ENCODE measurements at places on chromosomes 11 and 22. TPM values are rescaled to one million over a fixed set of nuclear protein-coding genes. Genes with fewer than 3 reads are reported as not detected.

DNA sequence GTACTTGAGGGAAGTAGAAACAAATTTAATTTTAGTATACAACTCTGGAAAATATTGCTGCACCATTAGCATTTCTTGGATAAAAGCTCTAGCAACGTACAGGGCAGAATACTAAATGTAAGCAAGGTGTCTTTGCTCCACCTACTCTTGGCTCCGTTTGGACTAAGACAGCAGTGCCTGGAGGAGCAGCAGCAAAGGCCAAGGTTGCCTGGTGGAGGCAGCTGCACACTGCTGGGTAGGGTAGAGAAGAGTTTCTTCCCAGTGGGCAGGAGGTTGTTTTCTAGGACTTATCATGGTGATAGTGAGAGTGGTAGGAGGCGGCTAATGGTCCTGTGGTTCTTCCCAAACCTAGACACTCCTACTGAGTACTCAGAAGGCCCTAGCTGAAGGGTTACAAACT lies 2.2 kb upstream of the OR8D4 start:
- peak; percentile 23 for DNase-seq
- H3K27me3 ChIP-seq: no peaks in the 10 kb centered on the region
- H3K4me3 ChIP-seq: no peak overlapping the region
- no peaks in the 10 kb centered on the region for H3K36me3 ChIP-seq
- no peak overlapping the region for H3K27ac ChIP-seq

Gene APOL4
- total RNA-seq: 0.35 TPM

DNA sequence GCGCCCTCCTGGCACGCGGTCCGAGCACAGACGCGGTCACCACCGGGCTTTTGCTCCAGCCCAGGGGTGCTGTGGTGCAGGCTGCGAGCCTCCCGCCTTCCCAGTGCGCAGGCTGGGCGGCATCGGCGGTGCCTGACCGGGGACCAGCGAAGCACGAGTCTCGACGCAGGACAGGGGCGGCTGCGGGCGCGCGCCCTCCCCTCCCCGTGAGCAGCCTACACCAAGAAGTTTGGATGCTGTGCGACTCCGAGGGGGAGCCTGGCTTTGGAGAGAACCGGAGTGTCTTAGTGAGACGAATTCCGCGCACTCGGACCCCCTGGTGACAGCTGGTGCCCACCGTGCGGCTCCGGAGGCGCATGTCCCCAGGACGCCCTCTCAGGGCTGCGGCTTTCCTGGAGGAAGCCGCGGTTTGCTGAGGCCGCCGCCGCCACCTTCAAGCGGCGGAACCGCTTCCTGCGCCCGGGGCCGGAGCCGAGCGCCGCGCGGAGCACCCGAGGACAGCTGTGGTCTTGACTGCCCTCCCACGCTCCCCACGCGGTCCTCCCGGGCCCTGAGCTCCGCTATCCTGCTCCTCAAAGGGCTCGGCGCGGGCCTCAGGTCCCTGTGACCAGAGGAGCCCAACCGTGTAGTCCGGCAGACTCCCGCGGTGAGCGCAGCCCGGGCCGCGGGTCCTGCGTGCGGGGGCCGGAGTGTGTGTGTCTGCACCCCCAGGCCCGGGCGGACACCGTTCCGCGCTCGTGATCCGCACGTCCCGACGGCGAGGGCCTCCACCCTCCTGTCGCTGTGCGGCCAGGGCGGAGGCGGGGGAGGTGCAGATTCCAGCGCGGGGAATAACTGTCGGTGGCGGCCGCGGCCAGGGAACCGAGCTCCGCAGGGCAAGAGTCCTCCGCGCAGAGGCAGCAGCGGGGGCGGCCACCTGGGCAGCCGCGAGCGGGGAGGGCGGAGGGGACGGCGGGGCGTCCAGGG lies 1.7 kb downstream of the FGF3 start:
- H3K4me3 ChIP-seq: no peak overlapping the region
- H3K36me3 ChIP-seq: no peaks in the 10 kb centered on the region
- peaks cover 5% of the 10 kb centered on the region for H3K27me3 ChIP-seq

DNA sequence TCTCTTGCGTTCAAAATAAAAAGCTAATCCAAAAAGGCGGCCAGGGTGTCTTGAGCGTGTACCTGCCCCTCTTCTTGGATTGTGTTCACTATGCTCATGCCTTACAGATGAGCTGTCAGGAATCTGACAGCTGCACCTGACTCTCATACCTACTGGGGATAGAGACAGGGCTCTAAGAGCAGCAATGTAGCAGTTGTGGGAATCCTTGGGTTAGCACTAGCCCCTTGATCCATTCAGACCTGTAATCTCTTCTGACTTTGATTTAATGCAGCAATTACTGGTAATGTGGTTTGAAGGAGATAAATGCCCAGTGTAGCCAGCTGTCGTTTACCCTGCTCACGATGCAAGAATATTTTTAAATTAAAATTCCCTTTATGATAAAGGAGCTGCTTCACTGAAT lies 145.8 kb downstream of the APOL5 start:
- H3K4me1 ChIP-seq: peaks cover 7% of the 10 kb centered on the region
- H3K27me3 ChIP-seq: no peaks in the 10 kb centered on the region
- no peak overlapping the region for H3K27ac ChIP-seq
- H3K36me3 ChIP-seq: no peaks in the 10 kb centered on the region

DNA sequence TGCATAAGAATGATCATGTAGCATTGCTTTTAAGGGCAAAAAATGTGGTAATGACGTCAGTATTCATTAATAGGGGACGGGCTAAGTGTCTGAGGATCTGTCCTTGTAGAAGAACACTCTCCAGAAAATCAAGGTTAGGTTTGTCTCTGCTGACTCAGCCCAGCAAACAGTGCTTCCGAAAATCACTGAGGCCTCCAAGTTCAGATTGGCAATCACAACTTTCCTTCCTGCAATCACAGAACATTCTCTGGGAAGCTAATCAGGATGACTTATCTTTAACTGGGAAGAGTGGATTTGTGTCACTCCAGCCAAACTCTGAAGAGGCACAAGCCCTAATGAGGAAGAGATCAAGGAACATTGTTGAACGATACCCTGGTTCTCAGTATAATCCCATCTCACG lies 123.2 kb upstream of the LDLRAD3 start:
- H3K4me3 ChIP-seq: no peak overlapping the region
- no peaks in the 10 kb centered on the region for H3K27me3 ChIP-seq
- H3K36me3 ChIP-seq: no peaks in the 10 kb centered on the region
- H3K27ac ChIP-seq: no peak overlapping the region
- no peak for DNase-seq

DNA sequence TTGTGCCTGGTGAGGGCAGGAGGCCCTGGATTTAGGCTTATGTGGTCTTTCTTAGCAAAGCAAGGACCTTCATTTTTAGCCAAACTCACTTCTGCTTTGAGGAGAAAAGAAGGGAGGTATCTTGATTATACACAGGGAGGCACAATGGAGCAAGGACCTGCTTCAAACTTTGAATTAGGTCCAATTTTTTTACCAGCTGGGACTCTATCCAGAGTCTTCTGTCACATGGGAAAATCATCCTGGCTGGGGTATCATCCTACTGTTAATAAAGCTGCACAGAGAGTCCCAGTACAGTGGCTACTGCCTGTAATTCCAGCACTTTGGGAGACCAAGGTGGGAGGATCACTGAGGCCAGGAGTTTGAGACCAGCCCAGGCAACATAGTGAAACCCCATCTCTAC lies 87.8 kb downstream of the CWC15 start:
- H3K27me3 ChIP-seq: no peaks in the 10 kb centered on the region
- no peaks in the 10 kb centered on the region for H3K36me3 ChIP-seq
- H3K4me3 ChIP-seq: no peak overlapping the region
- DNase-seq: no peak
- no peaks in the 10 kb centered on the region for H3K4me1 ChIP-seq
- no peak overlapping the region for H3K27ac ChIP-seq
